ENCODE measurements at places on chromosomes 7 and 10. TPM values are rescaled to one million over a fixed set of nuclear protein-coding genes. Genes with fewer than 3 reads are reported as not detected.

DNA sequence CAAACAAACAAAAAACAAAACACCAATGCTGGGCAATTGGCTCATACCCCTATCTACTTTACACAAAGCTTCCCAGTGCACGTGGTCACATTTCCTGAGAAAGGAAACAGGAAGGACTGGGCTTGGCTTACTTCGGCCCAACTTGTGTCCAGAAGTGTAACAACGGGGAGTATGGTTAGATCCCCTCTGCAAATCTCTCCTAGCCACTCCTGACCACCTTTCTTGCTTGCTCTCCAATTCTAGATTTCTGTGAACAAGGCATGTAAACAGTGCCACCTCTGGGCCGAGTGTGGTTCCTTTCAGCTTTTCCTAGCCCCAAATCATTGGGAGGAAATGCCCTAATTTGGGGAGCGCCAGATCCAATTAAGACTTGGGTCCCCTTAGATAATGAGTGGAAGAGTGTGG lies 21.0 kb upstream of the FRAT2 start:
- peak; percentile 62 for DNase-seq

DNA sequence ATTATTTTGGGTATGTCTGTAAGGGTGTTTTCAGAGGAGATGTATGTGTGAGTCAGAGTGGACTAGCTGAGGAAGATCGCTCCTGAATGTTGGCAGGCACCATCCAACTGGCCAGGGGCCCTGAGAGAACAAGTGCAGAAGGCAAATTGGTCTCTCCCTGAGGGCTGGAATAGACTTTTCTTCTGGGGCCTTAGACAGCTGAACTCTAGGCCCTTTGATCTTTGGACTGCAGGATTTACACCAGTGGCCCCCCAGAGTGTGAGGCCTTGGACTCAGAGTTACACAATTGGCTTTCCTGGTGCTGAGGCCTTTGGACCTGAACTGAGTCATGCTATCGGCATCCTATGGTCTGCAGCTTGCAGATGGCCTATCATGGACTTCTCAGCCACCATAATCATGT lies 217.2 kb downstream of the REEP3 start:
- DNase-seq: peak; percentile 58

DNA sequence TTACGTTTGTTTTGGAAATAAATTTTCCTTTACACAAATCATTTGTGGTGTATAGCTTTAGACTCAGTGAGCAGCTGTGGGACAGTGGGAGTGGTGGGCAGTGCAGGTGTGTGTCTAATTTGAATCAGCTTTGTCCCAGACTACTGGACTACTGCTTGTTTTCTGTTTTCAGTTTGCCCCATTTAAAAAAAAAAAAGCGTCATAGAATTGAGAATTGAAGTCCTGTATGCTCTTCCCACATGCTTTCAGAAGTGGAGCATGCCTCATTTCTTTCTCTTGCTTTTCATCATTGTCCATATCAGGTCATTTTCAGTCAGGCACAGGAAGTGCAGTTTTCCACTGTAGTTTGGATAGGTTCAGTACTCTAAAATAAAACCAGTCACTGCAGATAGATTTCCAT lies 66.1 kb downstream of the SHH start:
- DNase-seq: no peak

The RAMP3 gene
- total RNA-seq: 134 TPM

The RAB18 gene
- total RNA-seq: 242 TPM

Measured in adrenal gland (tissue), 19 donors.